CD14-positive monocyte (primary cell): ENCODE measurements at places on chromosomes 6 and 20.

DNA sequence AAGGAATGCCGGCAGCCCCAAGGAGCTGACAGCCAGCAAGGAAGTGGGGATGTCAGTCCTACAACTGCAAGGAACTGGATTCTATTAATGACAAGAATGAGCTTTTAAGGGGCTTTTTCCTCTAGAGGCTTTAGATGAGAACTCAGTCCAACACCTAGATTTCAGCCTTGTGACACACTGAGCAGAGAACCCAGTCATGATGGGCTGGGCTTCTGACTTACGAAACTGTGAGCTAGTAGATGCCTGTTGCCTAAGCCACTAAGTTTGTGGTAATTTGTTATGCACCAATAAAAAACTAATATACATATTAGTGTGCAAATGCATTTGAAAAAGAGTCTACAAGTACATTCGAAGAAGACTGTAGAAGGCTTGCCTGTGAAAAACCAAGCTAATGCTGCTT, 263.3 kb downstream of the SOX4 start:
- peak; percentile 92 for DNase-seq

- DNase-seq = no peak
Measured at GRCh38 chr6:41411961-41412360, 76.6 kb downstream of the NCR2 start.

DNA sequence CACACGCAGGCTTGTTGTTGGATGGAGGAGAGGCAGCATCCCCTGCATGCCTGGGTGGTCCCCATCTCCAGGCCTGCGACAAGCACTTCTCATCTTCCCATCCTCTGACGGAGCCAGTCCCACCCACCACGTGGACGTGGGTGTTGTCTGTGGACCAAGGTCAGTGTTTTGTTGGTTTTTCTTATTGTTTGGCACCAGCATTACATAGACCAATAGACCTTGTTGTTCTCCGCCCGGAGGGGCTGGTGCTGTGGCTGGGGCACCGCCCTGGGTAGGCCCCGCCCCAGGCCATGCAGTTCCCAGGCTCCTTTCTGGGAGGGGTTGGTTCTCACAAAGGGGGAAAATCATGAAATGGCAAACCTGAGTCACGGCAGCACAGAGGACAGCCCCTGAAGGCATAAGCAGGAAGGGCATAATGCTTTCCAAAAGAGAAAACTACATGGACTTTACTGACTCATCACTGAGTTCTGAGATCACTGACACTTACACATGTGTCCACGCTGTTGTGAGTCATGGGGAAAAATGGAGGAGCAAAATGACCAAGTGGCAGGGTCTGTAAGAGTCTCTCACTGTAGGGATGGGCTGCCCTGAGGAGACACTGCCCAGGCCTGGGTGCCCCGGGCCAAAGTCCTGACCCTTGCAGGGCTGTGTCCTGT, 90.8 kb downstream of the THBS2 start:
- DNase-seq = no peak

GRCh38 chr6:455835-456234, 64.3 kb downstream of the IRF4 start:
- DNase-seq = no peak

DNA sequence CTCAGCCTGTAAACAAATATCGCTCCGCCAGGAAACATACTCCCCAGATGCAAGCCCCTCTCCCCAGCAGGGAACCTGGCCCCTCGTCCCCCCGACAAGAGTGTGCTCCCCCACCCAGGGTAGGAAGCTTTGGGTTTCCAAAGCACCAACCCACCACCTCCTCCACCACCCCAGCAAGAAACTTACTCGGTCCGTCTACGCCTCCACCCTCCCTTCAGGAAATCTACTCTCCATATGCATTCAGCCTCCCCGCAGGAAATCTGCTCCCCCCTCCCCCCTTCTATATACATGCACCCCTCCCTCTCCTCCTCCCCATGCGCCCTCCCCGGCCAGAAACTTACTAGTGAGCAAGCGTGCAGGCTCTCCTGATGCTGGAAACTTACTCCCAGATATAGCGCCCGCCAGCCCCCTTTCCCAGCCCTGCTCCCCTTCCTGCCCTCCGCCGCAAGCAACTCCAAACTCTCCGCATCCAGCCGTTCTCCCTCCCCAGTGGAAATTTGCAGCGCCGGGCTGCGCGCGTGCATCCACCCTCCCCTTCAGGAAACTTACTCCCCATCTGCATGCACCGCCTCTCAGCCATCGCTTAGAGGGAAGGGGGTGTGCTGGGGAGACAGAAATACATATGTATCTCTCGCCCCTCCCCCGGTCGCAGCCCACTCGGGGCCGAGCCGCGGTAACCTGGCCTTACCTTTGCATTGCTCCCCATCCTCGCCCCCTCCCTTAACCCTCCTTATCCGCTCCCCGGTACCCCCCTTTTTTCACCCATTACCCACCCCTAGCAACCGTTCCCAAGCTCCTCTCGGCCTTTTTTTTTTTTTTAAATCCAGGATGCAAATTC, at the start of gene TRERF1:
Gene TRERF1, minus strand, starts transcription at position 594 of the 838 bp plus-strand sequence. CDS start 182,336 bp downstream, outside the sequence.
- DNase-seq = peak; percentile 47

DNA sequence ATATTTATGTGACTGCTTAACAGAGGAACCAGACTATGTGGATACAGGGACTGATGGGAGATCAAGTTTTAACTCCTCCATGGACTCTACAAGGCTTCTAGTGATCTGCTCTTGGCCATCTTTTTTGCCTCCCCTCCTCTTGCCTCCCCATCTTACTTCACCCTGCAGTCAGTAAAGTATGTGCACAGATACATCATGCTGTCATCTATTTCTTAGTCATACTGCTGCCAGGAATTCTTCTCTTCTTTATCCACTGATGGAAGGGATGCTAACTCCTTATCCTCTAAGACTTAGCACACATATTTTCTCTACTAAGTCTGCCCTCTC, 27.6 kb upstream of the FAM83C start:
- DNase-seq = no peak

DNA sequence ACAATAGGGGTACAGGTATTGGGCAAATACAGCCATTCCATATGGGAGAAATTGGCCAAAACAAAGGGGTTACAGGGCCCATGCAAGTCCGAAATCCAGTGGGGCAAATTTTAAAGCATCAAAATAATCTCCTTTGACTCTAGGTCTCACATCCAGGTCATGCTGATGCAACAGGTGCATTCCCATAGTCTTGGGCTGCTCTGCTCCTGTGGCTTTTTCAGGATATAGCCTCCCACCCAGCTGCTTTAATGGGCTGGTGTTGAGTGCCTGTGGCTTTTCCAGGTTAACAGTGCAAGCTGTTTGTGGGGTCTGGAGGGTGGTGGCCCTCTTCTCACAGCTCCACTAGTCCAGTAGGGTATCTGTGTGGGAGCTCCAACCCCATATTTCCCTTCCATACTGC, 607.1 kb downstream of the MEI4 start:
- DNase-seq = no peak
